ENCODE measurements at places on chromosomes 2 and 18.
A peak's percentile ranks its signal among the peaks of the same experiment; 100 is the strongest.

- no peak for DNase-seq
Measured at GRCh38 chr18:78503129-78503528, 476.5 kb upstream of the SALL3 start.

DNA sequence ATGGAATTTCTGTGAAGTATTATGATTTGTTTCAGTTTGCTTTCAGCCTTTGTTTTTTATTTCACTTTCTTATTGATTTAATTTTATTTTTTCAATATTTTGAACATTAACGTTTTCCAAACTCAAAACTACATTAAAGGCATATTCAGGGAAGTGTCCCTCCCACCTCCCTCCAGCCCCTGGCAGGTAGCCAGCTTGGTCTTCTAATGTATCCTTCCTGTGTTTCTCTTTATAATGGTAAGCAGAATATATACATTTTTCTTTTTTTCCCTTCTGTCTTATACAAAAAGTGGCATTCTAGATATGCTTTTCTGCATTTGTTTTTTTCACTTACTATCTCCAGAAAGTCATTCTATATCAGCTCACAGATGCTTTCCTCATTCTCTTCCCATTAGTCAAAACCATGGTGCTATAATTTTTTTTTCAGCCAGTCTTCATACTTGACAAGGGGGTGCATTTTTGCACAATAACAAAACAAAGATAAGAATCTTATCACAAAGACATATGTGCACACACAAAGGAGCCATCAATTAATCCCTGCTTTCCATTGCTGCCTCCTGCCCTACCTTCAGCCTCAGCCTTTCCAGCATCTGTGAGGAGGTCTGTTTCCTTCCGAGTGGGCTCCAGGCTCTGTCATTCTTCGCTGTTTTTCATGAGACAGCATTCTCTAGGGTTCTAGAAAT is 33.7 kb upstream of the TMEM177 start:
- DNase-seq: no peak

- no peak for DNase-seq
Measured at GRCh38 chr18:57125627-57126026, 21.3 kb upstream of the BOD1L2 start.

- no peak for DNase-seq
Measured at GRCh38 chr18:12423820-12424219, 16.1 kb downstream of the PRELID3A start.

DNA sequence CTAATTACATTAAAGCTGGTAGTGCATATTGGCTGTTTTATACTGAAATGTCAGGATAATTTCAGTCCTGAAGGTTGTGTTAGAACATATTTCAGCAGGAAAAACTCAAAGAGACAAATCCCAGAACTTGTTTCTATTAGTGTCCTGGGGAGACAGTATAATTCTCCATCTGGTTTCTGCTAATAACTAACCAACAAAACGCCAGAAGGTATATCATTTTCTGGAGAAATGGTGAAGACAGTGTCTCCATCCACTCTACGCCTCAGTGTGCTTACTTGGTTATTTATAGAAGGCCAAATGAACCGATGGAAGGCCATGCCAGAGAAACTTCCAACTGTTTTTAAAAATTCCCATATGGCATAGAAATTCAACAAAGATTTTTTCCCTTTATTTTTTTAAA is 41.6 kb downstream of the GCA start:
- no peak for DNase-seq

DNA sequence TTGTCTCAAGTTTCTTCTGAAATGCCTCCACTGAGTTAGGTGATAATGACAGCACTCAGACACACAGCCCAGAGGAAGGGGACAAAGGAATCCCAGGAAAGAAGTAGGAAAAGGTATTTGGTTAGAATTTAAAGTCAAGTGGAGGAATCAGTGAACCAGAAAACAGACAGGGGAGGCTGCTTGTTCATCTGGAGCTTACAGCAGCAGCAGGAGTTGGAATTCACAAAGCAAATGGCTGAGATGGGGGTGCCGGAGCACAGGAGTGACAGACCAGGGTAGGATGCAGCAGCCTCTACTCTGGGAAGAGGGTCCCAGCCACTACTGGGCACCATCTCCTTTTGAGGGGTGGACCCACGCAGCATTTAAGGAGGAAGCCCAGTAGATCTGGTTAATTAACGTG is 104.8 kb downstream of the ST6GAL2 start:
- DNase-seq: no peak

- DNase-seq: no peak
Measured at GRCh38 chr18:75421656-75422055, 5.8 kb downstream of the SMIM21 start.

DNA sequence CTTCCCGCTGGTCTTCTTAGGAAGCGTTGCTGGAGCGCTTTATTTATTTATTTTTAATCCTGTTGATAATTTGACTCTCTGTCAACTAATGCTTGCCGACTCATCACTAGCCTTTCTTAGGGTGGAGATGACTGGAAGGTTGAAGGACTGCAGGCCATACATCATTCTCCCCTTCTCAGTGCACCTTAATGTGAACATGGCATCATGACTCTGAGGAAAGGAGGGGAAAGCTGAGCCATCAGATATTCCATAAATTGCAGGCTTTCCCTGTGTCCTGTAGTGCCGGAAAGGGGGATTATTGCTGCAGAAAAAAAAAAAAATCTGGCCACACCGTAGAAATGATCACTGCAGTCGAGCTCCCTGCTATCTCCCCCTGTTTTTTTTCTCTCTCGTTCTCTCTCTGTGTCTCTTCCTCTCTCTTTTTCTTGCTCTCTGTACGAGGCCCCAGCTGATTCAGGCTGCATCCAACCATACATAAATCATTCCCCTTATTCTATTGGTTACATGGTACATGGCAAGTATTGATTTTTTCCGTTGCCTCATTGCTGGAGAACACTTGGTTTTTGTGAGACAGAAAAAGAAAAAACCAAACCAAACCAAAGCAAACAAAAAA is 125.8 kb upstream of the EFEMP1 start:
- DNase-seq: no peak

- DNase-seq: no peak
Measured at GRCh38 chr2:102340778-102341177, 14.8 kb upstream of the IL18R1 start.

GRCh38 chr2:27249891-27250651 is 12.8 kb downstream of the SLC30A3 start:
- DNase-seq: peak; percentile 29

DNA sequence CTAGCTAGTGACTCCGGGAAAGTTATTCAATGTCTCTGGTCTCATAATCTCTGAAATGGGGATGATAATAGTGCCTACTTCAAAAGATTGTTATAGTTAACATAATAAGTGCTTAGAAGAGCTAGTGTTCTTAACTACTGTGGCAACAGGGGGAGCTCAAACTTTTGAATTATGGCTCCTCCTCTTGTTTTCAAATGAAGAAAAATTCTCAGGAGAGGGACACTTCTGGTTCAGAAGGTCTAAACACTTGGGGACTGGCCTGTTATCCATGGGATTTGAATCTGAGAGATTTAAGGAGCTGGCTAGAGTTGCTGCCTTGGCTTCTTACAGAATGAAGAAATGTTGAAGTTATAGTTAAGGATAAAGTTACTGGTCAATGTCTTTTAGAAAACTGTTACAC is 92.2 kb upstream of the ITGB6 start:
- DNase-seq: no peak

DNA sequence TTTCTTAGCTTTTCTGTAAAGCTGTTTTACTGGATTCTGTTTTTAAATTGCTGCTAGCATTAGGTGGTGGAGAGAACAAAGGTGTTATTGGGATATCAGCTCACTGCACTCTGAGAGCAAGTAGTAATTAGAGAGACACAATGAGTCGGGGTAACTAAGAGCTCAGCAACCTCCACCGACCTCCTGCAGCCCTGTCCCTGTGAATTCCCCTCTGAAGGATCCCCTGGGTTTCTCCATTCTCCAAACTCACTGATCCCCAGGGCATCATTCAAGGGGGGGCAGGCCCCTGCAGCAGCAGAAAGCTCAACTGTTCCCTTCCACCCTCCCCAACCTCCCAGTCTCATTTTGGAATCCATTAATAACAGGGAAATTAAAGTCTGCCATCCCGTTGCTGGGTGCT is 73.0 kb downstream of the MTCL1 start:
- no peak for DNase-seq

GRCh38 chr18:26919627-26920026 is 54.1 kb upstream of the AQP4 start:
- no peak for DNase-seq
